ENCODE measurements at places on chromosomes 6 and 20. TPM values are rescaled to one million over a fixed set of nuclear protein-coding genes. Genes with fewer than 3 reads are reported as not detected.

DNA sequence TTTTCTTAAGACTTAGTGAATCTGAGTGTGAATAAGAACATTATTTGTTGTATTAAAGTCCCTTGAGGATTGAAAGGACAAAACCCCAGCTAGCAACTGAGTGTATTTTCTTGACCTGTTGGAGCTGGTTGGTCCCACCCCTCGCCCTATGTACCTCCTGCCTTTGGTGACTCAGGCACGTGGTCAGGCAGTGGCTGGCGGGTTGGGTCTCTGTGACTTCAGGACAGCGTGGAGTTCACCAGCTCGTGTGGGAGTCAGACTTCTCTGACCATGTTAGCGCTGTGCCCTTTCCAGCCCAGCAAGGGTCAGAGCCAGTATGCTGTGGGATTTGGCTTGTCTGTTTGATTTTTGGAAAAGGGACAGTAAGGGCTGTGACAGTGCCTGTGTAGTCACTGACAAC is 93.7 kb downstream of the SSR1 start:
- DNase-seq, result no peak

DNA sequence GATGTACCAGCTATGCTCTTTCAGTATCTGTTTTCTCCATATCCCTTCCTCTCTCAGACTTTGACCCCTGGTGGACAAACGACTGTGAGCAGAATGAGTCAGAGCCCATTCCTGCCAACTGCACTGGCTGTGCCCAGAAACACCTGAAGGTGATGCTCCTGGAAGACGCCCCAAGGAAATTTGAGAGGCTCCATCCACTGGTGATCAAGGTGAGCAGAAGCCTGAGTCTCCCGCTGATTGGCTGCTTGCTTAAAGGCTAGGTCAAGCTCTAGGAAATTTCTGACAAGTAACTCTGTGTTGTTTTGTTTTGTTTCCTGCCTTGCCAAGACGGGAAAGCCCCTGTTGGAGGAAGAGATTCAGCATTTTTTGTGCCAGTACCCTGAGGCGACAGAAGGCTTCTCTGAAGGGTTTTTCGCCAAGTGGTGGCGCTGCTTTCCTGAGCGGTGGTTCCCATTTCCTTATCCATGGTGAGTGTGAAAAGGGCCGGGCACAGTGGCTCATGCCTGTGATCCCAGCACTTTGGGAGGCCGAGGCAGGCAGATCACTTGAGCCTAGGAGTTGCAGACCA is 28.6 kb downstream of the C6orf89 start:
- DNase-seq, result no peak

DNA sequence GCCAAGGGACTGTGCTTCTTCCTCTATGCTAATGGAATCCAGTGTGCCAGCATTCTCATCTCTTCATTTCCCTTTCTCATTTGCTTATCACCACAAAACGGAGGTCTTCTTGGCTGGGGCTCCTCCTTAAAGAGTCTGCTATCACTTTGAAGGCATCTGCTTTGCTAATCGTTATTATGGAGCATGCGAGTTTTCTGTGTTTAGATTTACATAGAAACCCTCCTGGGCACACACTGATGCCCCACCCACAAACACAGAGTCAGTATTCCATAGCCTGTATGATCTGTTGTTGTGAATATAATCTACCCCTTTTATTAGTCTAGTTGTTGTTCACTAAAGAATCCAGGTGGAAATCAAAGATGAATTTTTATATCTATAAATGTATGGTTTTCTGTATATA is 83.4 kb upstream of the XRN2 start:
- DNase-seq, result no peak

DNA sequence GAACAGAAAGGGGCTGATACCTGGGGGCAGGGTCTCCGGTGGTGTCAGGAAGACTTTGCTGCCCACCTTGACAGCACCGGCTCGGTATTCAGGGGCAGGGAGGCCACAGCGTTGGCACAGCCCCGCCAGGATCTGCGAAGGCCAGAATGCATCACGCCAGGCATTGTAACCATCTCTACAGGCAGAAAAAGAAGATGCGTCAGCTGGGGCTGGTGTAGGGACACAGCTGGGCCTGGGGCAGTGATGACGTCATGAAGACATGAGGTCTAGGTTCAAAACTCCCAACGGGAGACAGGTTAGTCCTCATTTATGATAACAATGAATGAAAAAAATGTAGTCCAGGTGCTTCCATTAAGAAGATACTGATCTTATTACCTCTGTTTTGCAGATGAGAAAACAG is 22.0 kb downstream of the ERGIC3 start:
- no peak for DNase-seq

- no peak for DNase-seq
Measured at GRCh38 chr6:13614126-13614925, 809 bp upstream of the NOL7 start.

DNA sequence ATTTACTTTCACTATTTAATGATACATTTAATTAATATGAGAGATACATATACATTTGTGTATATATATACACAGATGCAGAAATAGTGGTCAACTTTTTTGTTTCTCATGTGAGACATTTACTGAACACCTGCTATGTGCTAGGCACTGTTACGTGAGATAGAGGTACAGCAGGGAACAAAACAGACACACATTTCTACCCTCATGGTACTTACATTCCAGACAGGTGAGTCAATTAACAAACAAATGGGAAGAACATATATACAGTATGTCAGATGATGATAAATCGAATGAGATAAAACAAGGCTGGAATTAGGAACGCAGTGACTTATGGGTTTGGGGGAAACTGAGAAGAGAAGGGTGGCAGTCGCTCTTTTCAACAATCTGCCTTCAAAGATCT is 5.1 kb downstream of the TFB1M start:
- no peak for DNase-seq

DNA sequence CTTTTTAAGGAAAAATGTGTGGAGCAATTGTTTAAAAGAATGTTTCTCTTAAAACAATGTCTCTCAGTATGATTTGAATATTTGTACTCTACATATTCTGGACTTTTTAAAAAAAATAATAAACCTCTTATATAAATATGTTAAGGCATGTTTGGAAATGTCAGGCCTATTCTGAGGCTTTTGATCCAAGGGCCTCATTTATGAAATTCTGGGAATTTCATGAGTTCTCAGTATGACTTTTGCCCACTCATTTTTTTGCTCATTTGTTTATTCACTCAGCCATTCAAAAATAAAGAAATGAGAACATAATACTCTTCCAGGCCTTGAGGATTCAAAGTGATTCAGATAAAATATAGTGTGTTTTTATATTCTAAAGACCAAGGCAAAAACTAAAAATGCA is 60.4 kb downstream of the DOK5 start:
- DNase-seq, result no peak

DNA sequence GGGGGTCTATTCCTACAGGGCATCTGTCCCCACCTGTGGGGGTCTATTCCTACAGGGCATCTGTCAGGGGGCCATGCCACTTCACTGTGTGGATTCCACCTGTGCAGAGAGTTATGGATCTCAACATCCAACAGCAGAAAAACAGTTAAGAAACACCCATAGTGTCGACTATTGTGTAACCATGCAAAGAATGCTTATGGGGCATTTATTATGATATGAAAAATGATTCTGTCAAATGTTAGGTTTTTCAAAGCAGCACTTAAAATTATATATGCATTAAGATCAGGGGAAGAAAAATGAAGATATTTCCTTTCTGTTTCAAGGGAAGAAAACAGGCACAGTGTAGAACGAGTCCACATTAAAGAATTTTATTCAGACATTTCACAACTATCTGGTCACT is 2.9 kb downstream of the GPR31 start:
- DNase-seq, result no peak

DNA sequence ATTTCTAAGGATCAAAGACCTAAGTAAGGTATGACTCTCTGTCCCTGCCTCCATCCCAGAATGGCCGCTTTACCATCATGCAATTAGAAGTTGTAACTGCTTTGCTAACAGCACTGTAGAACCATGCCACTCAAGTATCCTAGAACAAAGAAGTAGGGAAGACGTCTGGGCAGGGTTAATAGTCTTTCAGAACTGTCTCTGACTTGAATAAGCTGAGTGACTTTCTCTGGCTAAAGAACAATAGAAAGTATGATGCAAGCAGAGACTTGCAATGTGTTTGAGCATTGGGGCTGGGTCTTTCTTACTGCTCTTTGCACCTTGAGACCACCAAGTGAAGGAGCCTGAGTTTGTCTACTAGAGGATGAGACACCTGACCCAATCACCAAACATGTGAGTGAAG is 279.6 kb upstream of the JAG1 start:
- DNase-seq, result no peak

GRCh38 chr20:34703424-34704176 is 544 bp upstream of the TP53INP2 start:
- peak; percentile 30 for DNase-seq

GRCh38 chr6:158249340-158249836 is 62.9 kb upstream of the TULP4 start:
- DNase-seq, result no peak

- no peak for DNase-seq
Measured at GRCh38 chr6:164749221-164750064, 560.0 kb downstream of the C6orf118 start.

- DNase-seq, result no peak
Measured at GRCh38 chr6:73791336-73791735, 95.3 kb downstream of the CD109 start.

GRCh38 chr6:74657011-74657410 is 548.8 kb downstream of the COL12A1 start:
- DNase-seq, result no peak

DNA sequence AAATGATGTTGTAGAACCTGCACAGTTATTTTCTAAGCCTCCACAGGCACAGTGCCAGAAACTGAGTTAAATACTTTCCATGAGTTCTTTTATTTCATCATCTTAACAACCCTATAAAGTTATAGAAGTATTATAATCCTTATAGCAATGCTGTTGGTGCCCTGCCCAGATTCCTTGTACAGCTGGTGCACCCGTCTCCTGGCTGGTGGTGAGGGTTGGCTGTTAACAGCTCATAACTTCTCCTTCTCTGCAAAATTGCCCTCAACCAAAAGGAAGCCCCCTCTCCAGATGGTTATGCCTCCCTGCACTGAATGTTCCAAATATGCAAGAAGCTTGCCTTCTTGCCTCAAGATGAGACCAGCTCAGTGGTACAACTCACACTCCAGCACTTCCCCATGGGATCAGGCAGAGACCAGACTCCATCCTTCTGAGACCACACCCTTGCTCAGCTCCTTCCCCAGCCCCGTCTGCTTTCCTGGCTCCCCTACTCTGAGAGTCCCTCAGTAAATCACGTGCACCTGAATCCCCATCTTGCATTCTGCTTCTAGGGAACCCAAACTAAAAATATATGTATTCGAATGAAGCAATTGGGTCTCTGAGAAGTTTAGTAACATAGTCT is 304.4 kb upstream of the PLCB4 start:
- DNase-seq, result no peak

GRCh38 chr6:159758031-159759001 is 3.5 kb upstream of the ACAT2 start:
- no peak for DNase-seq

DNA sequence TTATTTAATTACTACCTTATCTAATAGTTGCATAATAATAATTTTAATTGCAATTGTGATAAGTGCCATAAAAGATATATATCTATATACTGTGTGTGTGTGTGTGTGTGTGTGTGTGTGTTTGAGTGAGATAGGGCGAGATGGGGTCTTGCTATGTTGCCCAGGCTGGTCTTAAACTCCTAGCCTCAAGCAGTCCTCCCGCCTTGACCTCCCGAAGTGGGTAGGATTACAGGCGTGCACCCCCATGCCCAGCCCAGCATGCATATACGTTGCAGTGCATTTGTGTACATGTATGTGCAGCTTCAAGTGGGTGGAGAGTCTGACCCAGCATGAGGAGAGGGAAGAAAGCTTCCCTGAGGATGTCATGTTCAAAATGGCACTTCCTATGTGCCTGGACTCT is 4.6 kb upstream of the RIMS4 start:
- no peak for DNase-seq

DNA sequence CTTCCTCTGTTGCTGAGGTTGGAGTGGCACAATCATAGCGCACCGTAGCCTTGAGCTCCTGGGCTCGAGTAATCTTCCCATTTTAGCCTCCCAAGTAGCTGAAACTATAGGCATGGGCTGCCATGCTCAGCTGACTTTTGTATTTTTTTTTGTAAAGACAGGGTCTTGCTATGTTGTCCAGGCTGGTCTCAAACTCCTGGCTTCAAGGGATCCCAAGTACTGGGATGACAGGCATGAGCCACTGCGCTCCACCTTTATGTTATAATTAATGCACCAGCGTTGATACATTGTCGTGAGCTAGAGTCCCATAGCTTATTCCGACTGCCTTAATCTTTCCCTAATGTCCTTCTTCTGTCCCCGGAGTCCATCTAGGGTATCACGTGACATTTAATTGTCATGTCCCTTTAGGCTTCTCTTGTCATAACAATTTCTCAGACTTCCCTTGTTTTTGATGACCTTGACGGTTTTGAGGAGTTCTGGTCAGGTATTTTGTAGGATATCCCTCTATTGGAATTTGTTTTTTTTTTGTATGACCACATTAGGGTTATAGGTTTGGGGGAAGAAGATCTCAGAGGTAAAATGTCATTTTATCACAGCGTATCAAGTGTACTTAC is 63.9 kb downstream of the CEBPB start:
- no peak for DNase-seq

- DNase-seq, result no peak
Measured at GRCh38 chr6:81819767-81820166, 67.3 kb upstream of the TENT5A start.

DNA sequence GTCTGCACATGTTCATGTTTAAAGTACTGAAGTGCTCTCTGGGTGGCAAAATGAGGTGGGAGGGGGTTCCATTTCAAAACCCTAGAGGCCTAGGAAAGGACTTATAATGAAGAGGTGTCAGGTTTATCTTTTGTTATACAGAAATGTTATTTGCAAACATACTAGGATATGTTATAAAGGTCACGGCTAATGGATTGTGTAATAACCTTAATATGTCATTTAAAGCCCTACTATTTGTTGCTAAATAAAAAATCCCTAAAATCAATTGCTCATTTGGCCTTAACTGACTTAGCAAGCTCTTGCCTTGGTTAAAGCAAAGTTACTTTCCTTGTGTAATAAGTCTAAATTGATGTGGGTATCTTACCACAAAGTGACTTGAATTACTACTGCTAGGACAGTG is 8.8 kb downstream of the NKX2-4 start:
- DNase-seq, result no peak

GRCh38 chr6:121678245-121678644 is 242.8 kb downstream of the GJA1 start:
- DNase-seq, result no peak

- no peak for DNase-seq
Measured at GRCh38 chr20:3890398-3890751, 1.2 kb downstream of the PANK2 start.

LY86 gene
- 2.3 TPM for polyA plus RNA-seq

EMILIN3 gene
- polyA plus RNA-seq, result 2.3 TPM

PRDM13 gene
- polyA plus RNA-seq, result not detected

MDFI gene
- polyA plus RNA-seq, result 185 TPM

PKIB gene
- 2.7 TPM for polyA plus RNA-seq

SEL1L2 gene
- not detected for polyA plus RNA-seq

ADGRF4 gene
- polyA plus RNA-seq, result 0.26 TPM

TREM2 gene
- 0.37 TPM for polyA plus RNA-seq

Measured in right lung (tissue), 10 donors.